Renal pelvis (tissue), 12 donors: ENCODE measurements at places on chromosomes 2 and 18. TPM values are rescaled to one million over a fixed set of nuclear protein-coding genes. Genes with fewer than 3 reads are reported as not detected.

DNA sequence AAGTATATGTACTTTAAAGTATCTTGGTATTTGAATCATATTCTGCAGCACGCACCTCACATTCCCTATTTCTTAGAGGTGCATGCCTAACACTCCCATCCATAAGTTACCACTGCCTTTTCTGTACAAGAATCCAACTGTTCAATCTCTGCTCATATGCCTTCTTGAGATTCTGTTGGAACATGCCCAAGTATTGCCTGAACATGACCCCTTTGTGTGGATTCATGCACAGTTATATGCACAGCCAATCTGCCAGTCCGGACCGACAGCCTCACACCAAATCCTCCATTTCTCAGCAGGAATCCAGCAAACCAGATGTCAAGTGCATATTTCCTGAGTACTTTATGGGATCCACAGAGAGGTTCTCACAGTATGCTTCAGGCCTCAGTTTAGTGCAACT is 222.0 kb downstream of the TMEM182 start:
- no peak for DNase-seq

DNA sequence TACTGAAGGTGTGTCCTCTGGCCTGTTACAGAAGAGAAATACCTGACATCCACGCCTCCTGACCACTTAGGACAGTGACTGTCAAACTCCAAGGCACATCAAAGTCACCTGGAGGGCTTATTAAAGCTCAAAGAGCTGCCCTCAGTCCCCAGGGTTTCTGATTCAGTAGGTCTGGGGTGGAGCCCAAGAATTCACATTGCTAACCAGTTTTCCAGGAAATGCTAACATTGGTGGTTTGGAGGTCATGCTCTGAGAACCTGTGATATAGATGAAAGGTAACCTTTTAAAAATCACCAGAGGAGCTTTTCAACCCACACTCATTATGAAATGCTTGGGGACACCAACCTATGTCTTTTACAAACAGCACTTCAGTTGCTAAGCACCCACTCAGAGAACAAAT is 172.3 kb downstream of the ALK start:
- DNase-seq = no peak

DNA sequence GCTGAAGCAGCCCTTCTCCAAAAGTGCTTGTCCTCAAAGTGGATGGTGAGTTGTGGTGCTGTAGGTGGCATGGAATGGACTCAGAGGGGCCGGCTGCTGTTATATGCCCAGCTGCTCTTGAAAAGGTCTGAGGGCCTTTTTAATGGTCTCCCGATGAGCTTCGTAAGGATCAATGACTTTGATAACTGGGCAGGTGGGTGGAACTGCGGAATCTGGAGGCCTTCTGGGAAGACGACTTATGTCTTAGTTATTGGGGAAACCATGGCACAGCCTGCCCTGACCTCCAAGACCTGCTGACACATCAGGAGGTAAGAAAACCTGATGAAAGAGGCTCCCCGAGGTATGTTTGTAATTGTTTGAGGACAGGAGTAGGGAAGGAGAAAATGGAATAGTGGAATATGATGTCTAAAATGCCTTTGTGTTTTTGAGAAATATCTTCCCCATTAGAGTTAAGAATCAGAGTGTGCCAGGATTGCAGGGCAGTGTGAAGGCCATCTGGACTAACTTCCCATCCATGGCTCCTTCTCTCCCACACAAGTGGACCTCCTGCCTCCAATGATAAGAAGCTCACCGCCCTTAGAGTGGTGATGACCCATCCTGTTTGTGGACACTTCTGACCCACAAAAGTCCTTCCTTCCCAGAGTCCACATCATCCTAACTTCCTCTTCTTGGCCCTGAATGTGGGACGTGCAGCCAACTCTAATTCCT is 236.1 kb downstream of the FHOD3 start:
- DNase-seq = no peak

C2orf72 gene
- 2.6 TPM for polyA plus RNA-seq

NCKAP5 gene
- 6.2 TPM for polyA plus RNA-seq

CCDC68 gene
- polyA plus RNA-seq = 14.1 TPM

LYG2 gene
- 0.17 TPM for polyA plus RNA-seq
